ENCODE measurements at places on chromosomes 7 and 10. TPM values are rescaled to one million over a fixed set of nuclear protein-coding genes. Genes with fewer than 3 reads are reported as not detected.
A peak's percentile ranks its signal among the peaks of the same experiment; 100 is the strongest.

GRCh38 chr7:128891110-128891941, 19.2 kb downstream of the KCP start:
- peak overlapping the region; percentile 36 for H3K4me3 ChIP-seq
- peaks cover 14% of the 10 kb centered on the region for H3K27me3 ChIP-seq
- no peak overlapping the region for H3K27ac ChIP-seq
- DNase-seq = peak; percentile 62

Gene PLEKHS1
- not detected for total RNA-seq

DNA sequence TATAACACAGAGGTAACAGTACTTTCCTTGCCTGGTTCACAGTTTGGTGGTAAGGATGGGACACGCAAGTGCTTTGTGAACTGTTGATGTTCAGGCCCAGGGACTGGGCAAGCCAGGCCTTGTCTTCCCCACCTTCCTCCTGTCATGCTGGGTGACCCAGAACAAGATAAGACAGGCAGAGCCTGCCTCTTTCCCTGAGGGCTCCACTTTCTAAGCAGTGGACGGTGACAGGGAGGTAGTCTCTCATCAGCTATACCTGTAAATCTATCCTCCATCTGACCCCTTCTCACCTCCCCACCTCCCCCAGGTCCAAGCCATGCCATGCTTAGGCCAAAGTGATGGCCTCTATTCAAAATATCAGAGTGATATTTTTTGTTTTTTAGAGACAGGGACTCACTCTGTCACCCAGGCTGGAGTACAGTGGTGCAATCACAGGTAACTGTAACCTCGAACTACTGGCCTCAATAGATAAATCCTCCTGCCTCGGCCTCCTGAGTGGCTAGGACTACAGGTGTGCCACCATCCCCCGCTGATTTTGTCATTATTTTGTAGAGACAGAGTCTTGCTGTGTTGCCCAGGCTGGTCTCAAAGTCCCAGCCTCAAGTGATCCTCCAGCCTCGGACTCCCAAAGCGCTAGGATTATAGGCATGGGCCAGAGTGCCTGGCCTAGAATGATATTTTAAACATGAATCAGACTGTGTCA, 42.8 kb downstream of the PDLIM1 start:
- no peak overlapping the region for H3K4me3 ChIP-seq
- H3K27ac ChIP-seq = peak overlapping the region; percentile 28
- peaks cover 35% of the 10 kb centered on the region for H3K4me1 ChIP-seq
- H3K36me3 ChIP-seq = peaks cover 53% of the 10 kb centered on the region
- no peaks in the 10 kb centered on the region for H3K27me3 ChIP-seq
- DNase-seq = no peak

- DNase-seq = peak; percentile 87
- H3K4me1 ChIP-seq = peaks cover 24% of the 10 kb centered on the region
- no peak within 1 kb of the TSS for H3K27ac ChIP-seq
- peak within 1 kb of the TSS; percentile 64 for H3K4me3 ChIP-seq
Observed at GRCh38 chr7:73718905-73719805, at the start of gene STX1A. STX1A (minus strand) TSS chr7:73719669; CDS start chr7:73719631, 38 bp downstream.

GRCh38 chr10:77195101-77195500, 442.5 kb downstream of the KCNMA1 start:
- no peak for DNase-seq
- H3K27me3 ChIP-seq = peaks cover 3% of the 10 kb centered on the region
- H3K27ac ChIP-seq = no peak overlapping the region
- H3K36me3 ChIP-seq = no peaks in the 10 kb centered on the region
- H3K4me1 ChIP-seq = no peaks in the 10 kb centered on the region

Gene GRM3
- total RNA-seq = not detected

Gene AKR1B15
- not detected for total RNA-seq

GRCh38 chr10:77256346-77256745, 381.3 kb downstream of the KCNMA1 start:
- H3K27me3 ChIP-seq = no peaks in the 10 kb centered on the region
- H3K36me3 ChIP-seq = no peaks in the 10 kb centered on the region
- no peak overlapping the region for H3K4me3 ChIP-seq
- no peaks in the 10 kb centered on the region for H3K4me1 ChIP-seq

DNA sequence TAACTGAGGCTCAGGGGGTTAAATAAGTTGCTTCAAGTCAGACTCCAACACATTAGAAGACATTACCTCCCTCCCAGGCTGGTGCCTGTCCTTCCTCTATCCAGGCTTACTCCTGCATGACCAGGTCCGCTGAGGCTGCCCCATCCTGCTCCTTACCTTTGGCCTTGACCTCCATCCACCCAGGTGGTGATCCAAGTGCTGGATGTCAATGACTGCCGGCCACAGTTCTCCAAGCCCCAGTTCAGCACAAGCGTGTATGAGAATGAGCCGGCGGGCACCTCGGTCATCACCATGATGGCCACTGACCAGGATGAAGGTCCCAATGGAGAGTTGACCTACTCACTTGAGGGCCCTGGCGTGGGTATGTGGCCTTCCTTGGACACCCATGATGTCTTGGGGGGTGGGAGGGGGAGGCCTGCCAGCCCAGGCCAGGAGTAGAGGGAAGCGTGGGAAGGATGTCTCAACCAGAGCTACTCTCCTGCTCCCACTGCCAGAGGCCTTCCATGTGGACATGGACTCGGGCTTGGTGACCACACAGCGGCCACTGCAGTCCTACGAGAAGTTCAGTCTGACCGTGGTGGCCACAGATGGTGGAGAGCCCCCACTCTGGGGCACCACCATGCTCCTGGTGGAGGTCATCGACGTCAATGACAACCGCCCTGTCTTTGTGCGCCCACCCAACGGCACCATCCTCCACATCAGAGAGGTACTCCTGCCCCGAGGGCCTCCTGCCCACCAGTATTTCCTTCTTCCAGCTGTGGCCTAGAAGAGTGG, 29.6 kb upstream of the VSIR start:
- H3K36me3 ChIP-seq = no peaks in the 10 kb centered on the region
- no peak overlapping the region for H3K27ac ChIP-seq
- H3K27me3 ChIP-seq = no peaks in the 10 kb centered on the region

GRCh38 chr10:6689036-6689435, 109.0 kb upstream of the PRKCQ start:
- H3K4me3 ChIP-seq = no peak overlapping the region
- no peaks in the 10 kb centered on the region for H3K36me3 ChIP-seq
- no peaks in the 10 kb centered on the region for H3K4me1 ChIP-seq

- DNase-seq = no peak
- H3K36me3 ChIP-seq = no peaks in the 10 kb centered on the region
- no peaks in the 10 kb centered on the region for H3K4me1 ChIP-seq
- H3K4me3 ChIP-seq = no peak overlapping the region
- H3K27ac ChIP-seq = no peak overlapping the region
Observed at GRCh38 chr7:41287559-41288335, 415.1 kb downstream of the INHBA start.

GRCh38 chr7:85529201-85529600, 342.3 kb upstream of the SEMA3D start:
- no peaks in the 10 kb centered on the region for H3K27me3 ChIP-seq
- H3K27ac ChIP-seq = no peak overlapping the region
- H3K4me3 ChIP-seq = no peak overlapping the region
- no peak for DNase-seq
- no peaks in the 10 kb centered on the region for H3K36me3 ChIP-seq

Gene TUBB8
- 0.20 TPM for total RNA-seq

GRCh38 chr7:101390901-101391301, 28.2 kb downstream of the COL26A1 start:
- no peaks in the 10 kb centered on the region for H3K36me3 ChIP-seq
- H3K4me3 ChIP-seq = no peak overlapping the region
- peaks cover 12% of the 10 kb centered on the region for H3K27me3 ChIP-seq

DNA sequence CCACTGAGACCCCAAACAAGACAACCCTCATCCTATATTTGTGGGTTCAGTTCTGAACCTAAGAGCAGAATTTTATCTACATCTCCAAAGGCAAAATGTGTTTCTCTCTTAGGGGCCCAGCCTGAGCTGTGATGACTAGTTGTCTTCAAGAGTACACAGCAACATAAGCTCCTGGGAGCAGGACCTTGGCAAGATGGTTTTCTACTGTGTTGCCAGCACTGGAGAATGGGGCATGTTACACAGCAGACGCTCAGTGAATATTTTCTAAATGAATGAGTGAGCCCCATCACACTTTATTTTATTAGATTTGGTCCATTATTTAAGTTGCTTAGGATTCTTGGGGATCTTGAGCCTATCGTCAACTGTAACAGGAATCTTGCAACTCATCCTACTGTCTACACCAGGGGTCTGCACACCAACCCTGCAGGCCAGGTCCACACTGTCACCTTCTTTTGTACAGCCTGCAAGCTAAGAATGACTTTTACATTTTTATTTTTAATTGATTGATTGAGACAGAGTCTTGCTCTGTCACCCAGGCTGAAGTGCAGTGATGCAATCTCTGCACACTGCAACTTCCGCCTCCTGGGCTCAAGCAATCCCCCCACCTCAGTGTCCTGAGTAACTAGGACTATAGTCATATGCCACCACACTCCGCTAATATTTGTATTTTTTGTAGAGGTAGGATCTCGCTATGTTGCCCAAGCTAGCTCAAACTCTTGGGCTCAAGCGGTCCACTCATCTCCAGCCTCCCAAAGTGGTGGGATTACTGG, 347.1 kb downstream of the FGFR2 start:
- H3K27ac ChIP-seq = no peak overlapping the region
- no peak overlapping the region for H3K4me3 ChIP-seq
- H3K36me3 ChIP-seq = no peaks in the 10 kb centered on the region
- H3K27me3 ChIP-seq = no peaks in the 10 kb centered on the region
